ENCODE measurements at places on chromosomes 6 and 20.
A peak's percentile ranks its signal among the peaks of the same experiment; 100 is the strongest.

- DNase-seq: peak; percentile 12
Measured at GRCh38 chr6:113306552-113307145, 550.5 kb upstream of the MARCKS start.

DNA sequence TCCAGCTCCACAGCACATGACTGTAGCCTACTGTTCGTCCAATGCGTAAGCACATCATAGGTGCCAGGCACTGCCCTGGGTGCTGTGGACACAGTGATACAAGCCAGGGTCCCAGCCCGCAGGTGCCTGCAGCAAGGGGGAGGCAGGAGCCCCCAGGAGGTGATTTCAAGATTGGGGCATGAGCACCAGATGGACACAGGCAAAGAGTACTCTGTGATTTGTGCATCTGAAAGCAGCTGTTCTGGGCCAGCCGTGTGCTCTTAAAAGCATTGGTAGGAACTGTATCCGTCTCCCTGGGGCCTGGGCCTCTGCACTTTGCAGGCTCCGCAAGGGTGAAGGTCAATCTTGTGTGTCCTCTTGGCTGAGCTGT, 149.8 kb downstream of the SYCP2 start:
- no peak for DNase-seq

- DNase-seq: no peak
Measured at GRCh38 chr20:49270177-49270576, 7.7 kb downstream of the ZNFX1 start.

- DNase-seq: no peak
Measured at GRCh38 chr6:24517659-24518543, 23.1 kb downstream of the ALDH5A1 start.

DNA sequence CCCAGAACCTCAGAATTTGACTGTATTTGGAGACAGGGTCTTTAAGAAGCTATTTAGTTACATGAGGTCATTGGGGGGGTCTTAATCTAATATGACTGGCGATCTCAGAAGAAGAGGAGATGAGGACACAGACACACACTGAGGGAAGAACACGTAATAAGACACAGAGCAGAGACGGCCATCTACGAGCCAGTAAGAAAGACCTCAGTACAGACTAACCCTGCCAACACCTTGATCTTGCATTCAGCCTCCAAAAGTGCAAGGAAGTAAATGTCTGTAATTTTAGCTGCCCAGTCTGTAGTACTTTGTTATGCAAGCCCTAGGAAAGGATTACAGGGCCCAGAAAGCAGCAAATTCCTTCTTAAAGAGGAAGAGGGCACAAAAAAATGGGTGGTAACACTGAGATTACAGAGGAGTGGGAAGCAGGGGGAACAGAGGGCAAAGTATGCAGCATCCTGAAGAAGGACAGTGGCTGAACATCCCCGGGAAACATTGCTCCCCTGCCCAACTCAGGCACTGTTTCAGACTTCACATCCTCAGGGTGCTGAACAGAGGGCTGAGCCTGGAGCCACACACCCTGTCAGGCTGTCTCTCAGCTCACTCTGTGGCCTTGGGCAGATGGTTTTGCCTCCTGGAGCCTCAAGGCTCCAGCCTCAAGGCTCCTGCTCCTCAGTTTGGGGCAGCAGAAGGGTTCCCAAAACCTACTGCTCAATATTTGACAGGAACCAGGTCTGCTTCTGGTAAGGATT, 27.9 kb upstream of the SIRPG start:
- DNase-seq: no peak

- no peak for DNase-seq
Measured at GRCh38 chr6:116008470-116009243, 52.0 kb downstream of the FRK start.

GRCh38 chr6:138346302-138347195, 31.2 kb upstream of the SMIM28 start:
- no peak for DNase-seq

DNA sequence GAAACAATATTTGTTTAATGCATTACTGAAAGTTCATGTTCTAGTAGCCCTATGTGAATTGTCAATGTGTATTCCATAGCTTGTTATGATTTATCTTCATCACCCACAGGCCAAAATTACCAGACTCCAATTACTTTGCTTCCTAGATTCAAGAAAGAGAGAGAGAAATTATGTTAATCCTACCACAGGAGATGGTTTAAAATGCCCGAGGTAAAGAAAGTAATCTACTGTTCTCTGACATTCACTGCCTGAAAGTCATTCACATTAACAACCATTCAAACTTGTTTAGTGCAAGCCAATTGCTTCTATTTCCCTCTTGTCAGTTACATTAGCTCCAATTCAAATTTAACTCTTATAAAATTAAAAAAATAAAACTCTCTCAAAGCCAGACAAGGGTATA, 260.4 kb upstream of the THEMIS start:
- no peak for DNase-seq

GRCh38 chr6:12555267-12555666, 161.3 kb upstream of the PHACTR1 start:
- no peak for DNase-seq

- DNase-seq: no peak
Measured at GRCh38 chr6:107769053-107769658, 55.0 kb downstream of the SCML4 start.
